Naive thymus-derived CD8-positive, alpha-beta T cell (primary cell): ENCODE measurements at places on chromosomes 4 and X.

DNA sequence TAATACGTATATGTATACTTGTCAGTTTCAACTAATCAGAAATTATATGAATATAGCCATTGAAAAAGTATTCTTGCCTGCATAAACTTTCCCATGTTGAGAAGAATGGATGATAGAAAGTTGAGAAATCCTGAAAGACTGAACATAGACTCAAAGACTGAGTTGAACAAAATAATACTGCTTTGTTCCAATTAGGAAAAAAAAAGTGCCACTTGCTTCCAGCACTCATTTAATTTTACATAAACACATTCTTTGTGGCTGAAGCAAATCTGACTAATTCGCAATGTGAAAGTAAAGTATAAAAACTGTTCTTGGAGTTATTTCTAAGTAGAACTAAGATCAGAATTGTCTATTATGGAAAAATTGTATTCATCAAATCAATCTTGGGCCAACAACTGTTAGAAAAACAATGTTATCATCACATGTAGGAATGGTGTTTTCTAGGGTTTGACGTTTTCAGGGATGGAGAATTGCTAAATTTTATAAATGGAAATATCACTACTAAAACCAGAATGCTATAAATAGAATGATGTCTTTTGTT lies 2334.6 kb downstream of the PCDH7 start:
- H3K27me3 ChIP-seq, result no peaks in the 10 kb centered on the region
- H3K4me1 ChIP-seq, result no peaks in the 10 kb centered on the region
- H3K36me3 ChIP-seq, result no peaks in the 10 kb centered on the region
- no peak overlapping the region for H3K27ac ChIP-seq
- H3K4me3 ChIP-seq, result no peak overlapping the region
- no peak for DNase-seq

DNA sequence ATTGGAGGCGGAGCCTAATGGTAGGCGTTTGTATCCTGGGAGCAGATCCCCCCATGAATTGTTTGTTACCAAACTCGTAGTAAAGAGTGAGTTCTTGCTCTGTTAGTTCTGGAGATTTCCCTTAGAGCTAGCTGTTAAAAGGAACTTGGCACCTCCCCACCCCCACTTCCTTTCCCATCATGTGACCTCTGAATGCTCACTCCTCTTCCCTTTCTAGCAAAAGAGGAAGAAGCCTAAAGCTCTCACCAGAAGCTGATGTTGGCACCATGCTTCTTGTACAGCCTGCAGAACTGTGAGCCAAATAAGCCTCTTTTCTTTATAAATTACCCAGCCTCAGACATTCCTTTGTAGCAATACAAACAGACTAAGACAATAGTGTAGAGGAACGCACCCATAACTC lies 13.8 kb upstream of the ATOH1 start:
- no peak overlapping the region for H3K4me3 ChIP-seq
- no peaks in the 10 kb centered on the region for H3K36me3 ChIP-seq
- H3K4me1 ChIP-seq, result no peaks in the 10 kb centered on the region
- H3K27me3 ChIP-seq, result peaks cover 11% of the 10 kb centered on the region

DNA sequence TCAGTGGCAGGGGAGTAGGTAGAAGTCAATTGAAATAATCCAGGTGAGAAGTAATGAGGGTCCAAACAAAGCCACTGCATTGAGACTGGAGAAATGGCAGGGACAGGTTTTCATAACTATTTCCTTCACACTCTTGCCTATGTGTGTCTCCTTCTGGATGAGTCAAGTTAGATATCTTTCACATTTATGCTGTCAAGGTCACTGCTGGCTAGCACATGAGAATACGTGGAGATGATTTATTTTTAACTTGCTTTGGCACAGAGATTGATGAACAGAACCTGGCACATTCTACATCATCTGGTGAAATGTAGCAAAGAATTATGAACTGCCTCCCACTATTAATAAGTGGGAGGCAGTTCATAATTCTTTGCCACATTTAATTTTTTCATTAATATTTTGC lies 66.7 kb upstream of the BOD1L1 start:
- H3K4me3 ChIP-seq, result no peak overlapping the region
- no peak for DNase-seq
- H3K27ac ChIP-seq, result no peak overlapping the region

DNA sequence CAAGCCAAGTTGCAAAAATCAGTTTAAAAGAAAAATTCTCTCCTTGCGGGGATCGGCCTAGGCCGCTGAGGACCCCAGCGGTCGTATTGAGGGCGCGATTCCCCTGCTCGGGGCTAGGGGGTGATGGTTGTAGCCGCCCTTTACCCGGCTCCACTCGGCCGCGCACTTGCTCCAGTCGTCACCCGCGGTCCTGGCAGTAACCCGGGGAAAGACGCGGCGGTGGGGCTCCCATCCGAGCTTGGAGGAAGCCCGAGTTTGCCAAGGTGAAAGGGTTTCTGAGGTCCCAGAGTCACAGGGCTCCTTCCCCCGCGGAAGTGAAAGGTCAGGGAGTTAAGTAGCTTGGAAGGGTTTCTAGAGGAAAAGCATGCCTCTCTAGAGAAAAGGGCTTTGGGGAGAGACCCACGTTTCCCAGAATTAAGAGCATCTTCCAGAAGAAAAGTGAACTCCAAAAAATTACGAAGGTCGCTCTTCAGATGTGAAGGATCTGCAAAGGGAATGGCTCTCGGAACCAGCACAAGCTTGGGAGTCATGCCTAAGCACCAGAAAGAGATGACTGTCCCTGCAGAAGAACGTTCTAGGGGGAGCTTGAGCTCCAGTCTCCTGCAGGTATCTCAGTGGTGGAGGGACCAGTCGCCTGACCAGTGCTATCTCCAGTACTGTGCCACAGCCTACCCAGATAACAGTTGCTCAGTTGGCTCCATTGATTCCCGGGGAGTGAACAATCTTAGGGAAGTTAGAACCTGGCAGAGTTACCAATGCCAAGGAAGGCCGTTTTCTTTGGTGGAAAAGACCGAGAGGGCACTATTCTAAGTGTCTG lies 875 bp downstream of the LAP3 start:
- no peaks in the 10 kb centered on the region for H3K27me3 ChIP-seq
- peaks cover 35% of the 10 kb centered on the region for H3K4me1 ChIP-seq
- peak overlapping the region; percentile 99 for H3K27ac ChIP-seq
- peak overlapping the region; percentile 93 for H3K4me3 ChIP-seq
- peak; percentile 10 for DNase-seq
